ENCODE measurements at places on chromosomes 7 and 10.

DNA sequence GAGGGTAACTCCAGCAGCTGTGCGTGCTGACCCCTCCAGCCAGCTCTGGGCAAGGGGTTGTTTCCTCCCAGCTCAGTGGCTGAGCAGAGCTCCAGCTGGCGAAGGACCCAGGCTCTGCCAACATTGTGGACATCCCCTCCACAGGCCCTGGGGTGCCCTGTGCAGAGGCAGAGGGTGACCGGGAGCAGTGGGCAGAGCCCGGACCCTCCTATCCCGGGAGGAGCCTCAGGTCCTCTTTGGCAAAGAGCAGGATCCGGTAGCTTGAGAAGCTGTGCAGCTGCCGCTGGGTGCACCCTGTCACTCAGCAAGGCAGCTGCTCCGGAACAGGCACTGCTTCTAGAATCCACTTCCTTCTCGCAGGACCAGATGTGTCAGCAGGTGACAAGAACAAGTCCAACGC lies 175.9 kb downstream of the EBF3 start:
- no peak for DNase-seq

- DNase-seq, result no peak
These were observed 75.0 kb downstream of the CPVL start for GRCh38 chr7:29071203-29071874.

- no peak for DNase-seq
These were observed 39.5 kb upstream of the INSIG1 start for GRCh38 chr7:155258226-155258560.

DNA sequence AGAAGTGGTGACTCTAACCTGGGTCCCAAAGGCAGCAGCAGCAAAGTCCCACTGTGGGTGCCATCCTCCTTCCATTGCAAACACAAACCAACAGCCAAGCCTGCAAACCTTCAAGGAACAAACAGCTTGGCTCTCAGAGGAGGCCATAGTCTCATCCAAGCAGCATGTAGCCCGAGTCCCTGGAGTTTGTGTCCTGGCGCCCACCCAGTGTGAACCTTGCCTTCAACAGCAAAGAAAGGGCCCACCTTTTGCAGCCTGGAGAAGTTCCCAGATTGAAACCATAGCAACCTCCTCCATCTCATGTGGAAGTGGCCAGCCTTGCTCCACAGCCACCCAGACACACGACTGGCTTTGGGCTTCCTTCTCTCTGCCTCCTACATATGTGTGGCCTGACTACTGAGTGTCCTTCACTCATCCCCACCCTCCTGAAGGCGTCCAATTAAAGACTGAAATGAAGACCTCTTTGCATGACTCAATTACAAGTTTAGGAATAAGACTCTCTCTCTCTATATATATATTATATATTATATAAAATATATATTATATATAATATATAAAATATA lies 106.1 kb downstream of the C10orf90 start:
- DNase-seq, result no peak

Data from stimulated activated CD8-positive, alpha-beta memory T cell treated with anti-CD3 and anti-CD28 coated beads, Interleukin-2, amount 100 ng/mL, for 1 hour (primary cell).